ENCODE measurements at places on chromosomes 5 and 9.

- no peak for DNase-seq
Observed at GRCh38 chr5:17187011-17187785, 30.2 kb upstream of the BASP1 start.

DNA sequence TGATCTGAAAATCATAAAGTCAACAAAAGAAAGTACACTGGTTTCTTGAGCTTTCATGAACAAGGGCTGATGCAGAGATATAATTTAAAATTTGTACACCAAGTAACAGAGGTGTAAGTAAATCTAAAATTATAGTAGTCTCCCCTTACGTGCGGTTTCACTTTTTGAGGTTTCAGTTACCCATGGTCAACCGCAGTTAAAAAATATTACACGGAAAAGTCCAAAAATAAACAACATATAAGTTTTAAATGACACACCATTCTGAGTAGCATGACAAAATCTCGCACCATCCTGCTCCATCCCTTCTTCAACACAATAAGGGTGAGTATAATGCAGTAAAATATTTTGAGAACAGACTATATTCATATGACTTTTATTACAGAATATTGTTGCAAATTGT, 54.4 kb downstream of the AUH start:
- no peak for DNase-seq

GRCh38 chr9:10134266-10134665, 478.5 kb downstream of the PTPRD start:
- no peak for DNase-seq

GRCh38 chr9:99030610-99031109, 74.3 kb upstream of the TGFBR1 start:
- no peak for DNase-seq

DNA sequence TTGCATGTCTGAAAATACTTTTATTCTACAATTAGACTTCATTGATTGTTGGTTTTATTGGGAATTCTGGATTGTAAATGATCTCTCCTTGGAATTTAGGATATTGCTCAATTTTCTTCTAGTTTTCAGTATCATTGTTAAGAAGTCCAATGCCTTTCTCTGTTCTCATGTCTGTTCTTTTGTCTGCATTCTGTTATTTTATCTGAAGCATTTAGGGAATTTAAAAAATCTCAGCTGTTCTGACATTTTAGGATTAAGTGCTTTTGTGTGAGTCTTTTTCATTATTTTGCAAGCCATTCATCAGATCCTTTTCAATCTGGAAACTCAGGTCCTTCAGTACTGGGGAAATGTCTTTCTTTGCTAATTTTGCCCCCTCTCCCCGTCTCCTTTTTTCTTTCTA, 4.4 kb upstream of the FER start:
- no peak for DNase-seq

GRCh38 chr5:145225529-145225928, 609.6 kb downstream of the PRELID2 start:
- no peak for DNase-seq

GRCh38 chr5:9201761-9202160, 344.1 kb downstream of the SEMA5A start:
- DNase-seq = no peak

- DNase-seq = no peak
Observed at GRCh38 chr9:35085078-35085477, 5.3 kb upstream of the FANCG start.

DNA sequence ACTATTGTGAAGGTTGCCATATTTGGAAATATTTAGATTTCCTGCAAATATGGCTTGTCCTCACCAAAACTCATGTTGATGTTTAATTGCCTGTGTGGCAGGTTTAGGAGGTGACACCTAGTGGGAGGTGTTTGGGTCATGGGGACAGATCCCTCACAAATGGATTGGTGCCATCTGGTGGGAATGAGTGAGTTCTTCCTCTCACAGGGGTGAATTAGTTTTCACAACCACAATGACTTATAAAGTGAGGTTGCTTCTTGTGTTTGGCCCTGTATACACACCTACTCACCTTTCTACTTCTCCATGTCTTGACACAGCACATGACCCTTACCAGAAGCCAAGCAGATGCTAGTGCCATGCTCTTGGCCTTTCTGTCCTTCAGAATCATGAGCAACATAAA, 41.1 kb downstream of the ISOC1 start:
- peak; percentile 12 for DNase-seq

DNA sequence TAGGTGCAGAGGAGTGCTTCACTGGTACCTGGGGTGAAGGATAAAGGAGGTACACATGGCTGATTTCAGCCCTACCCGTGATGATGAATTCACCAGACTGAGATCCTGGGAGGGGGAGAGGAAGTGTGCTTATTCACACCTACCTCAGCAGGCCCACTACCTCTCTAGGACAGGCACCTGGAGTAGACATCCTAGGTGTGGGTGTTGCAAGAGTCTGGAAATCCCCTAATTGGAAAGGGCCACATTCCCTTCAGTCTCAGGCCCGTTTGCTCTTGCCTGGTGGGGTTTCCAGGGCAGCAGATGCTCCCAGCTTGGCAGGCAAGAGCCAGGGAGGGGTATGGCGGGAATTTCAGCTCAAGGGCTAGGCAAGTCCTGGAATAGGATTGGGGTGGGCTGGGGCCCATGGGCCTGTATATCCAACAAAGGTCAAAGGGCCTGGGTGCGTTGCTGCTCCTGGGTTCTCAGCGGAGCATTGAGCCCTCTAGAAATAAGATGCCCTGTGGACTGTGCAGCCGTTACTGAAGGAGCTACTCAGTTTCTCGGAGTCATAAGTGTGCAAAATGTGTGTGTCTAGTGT, 5.8 kb upstream of the CCL21 start:
- DNase-seq = no peak

- DNase-seq = no peak
Observed at GRCh38 chr5:95532415-95532814, 22.4 kb downstream of the SKIC3 start.

- no peak for DNase-seq
Observed at GRCh38 chr9:35746583-35746982, 2.4 kb downstream of the GBA2 start.

- peak; percentile 26 for DNase-seq
Observed at GRCh38 chr5:138138949-138139780, at the start of gene NME5. NME5 (minus strand) TSS chr5:138139428; CDS start chr5:138138780, 648 bp downstream.

DNA sequence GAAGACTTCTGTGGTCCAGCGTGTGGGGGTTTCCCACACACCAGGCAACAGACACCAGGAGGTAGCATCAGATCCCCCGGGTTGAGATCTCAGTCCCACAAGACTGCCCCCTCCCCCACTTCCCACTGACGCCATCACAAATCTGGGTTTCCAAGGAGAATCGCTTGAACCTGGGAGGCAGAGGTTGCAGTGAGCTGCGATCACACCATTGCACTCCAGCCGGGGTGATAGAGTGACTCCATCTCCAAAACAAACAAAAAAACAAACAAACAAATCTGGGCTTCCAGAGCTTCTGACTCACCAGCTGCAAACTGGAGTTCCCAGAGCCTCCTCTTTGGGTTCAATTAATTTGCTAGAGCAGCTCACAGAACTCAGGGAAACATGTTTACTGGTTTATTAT, 4.7 kb upstream of the GBGT1 start:
- DNase-seq = no peak

GRCh38 chr9:95696701-95697100, 178.8 kb upstream of the ERCC6L2 start:
- DNase-seq = peak; percentile 37

DNA sequence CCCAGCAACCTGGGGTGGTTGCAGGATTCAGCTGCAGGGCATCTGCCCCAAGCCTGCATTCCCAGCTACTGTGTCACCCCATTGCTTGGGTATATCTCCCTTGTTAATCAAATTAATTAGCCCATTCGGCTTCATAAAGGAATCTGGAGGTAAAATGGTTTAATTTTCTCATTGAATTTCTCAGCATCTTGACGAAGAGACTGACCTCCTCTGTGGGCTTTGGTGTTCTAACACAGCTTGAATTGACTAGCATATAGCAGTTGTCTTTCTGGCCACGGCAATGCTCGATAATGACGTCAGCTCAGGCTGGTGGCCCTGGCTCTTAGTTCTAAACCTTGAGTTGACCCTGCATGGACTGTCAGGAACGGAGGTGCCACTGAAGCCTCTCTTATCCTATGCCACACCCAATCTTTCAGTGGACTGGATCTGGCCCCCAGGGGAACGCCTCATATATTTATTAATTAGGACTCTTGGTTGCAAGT, 72.4 kb downstream of the MSX2 start:
- no peak for DNase-seq

GRCh38 chr5:133347039-133347438, 265.3 kb downstream of the FSTL4 start:
- no peak for DNase-seq

GRCh38 chr5:43652537-43653302, 49.7 kb downstream of the NNT start:
- DNase-seq = no peak

DNA sequence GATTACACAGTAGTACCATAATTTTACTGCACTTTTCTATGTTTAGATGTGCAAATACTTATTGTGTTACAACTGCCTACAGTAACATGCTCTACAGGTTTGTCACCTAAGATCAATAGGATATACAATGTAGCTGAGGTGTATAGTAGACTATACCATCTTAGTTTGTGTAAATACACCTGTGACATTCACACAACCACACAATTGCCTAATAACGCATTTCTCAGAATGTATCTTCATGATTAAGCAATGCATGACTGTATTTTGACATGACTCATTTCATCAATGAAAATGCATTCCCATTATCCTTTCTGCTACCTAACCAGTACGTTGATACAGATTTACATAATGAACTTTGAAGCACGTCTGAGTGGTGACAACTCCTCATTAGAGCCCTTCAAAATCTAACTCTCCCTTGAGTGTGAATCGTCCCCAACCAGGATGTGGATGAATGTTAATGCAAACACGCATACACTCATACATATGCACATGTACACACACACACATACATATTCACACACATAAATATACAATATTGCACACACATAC, 28.4 kb downstream of the GZMK start:
- DNase-seq = no peak

DNA sequence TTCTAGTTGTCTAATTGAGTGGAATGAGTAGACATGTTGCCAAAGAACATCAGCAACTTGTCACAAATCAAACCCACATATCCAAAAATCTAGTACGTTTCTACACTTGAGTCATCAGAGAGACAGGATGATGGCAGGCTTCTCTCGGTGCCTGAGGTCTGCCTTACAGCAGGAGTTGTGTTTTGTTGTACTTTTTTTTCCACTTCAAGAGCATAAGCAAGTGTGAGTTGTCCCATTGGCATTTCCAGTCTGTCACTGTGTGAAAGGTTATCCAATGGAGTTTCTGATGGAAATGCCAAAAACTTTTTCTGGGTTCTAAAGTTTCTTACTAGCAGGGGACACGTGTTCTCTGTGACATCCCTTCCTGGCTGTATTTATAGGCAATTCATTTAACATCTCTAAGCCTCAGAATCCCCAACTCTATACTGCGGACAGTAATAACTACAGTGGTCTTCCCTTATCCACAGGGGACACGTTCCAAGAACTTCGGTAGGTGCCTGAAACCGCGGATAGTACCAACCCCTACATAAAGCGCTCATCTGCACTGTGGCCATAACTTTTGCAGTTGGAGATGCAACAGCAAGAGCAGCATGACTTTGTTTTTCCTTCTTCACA, 246.5 kb downstream of the SYK start:
- DNase-seq = no peak

DNA sequence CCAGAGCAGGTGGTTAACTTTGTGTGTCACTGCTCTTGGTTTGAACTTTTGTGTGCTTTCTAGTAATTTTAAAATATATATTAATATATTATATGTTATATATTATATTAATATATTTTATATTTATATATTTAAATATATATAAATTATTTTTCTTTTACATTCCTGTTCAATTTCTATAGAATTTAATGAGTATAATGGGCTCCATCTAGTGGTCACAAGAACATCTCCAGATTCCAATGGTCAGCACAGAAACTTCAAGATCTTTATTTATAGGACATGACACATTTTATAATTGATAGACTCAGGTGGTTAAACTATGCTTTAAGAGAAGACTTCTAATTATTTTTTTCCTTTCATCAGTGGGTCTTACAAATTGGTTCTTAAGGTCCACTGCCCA, 39.1 kb downstream of the COL23A1 start:
- no peak for DNase-seq

GRCh38 chr5:151812757-151813309, 41.1 kb downstream of the G3BP1 start:
- DNase-seq = no peak

- DNase-seq = no peak
Observed at GRCh38 chr5:172692451-172692850, 51.4 kb downstream of the NEURL1B start.

DNA sequence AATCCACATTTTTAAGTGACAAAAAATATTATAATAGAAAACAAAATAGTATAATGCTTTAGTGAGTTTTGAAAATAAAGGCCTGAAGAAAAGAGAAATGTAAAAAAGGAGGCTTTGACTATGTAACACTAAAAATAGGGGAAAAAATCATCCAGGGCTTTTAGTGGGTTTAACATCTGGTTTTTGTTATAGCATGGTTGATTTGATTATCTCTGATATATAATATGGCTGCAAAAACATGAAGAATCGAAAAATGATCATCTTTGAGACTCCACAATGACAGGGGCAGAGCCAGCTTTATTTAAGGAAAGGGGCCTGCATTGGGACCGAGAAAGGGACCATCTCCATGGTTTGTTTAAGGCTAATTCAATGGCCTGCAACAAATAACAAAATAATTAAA, 393.8 kb downstream of the PLK2 start:
- DNase-seq = no peak

GRCh38 chr9:72477930-72478518, 43.4 kb upstream of the TMC1 start:
- DNase-seq = no peak

- no peak for DNase-seq
Observed at GRCh38 chr5:177612215-177612673, 12.3 kb downstream of the B4GALT7 start.

GRCh38 chr5:170630226-170630625, 126.4 kb downstream of the KCNIP1 start:
- DNase-seq = no peak

DNA sequence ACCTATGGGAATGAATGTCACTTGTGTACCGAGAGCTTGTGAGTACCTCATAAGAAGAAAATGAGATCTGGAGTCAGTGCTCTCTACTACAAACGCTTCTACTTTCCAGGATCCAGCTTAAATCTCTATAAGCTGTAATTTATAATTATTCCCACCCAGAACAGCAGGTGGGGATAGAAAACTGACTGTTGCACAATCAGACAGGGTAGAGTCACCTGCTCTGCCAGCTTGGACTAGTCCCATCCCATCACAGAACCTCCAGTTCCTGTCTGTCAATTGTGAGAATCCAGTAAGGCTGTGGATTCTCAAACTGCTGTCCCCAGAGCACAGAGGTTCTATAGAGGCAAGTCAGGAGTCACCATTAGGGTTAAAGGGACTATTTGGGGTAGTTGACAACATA, 2.0 kb downstream of the SPINK7 start:
- peak; percentile 40 for DNase-seq

- DNase-seq = no peak
Observed at GRCh38 chr9:114709636-114710035, 27.6 kb upstream of the TEX48 start.
